IPS DF 6.9 (cell line): ENCODE measurements at places on chromosomes 2 and 18.

GRCh38 chr2:129712676-129712985 is 266.8 kb upstream of the RAB6C start:
- DNase-seq, result no peak

GRCh38 chr2:3312576-3313345 is 64.9 kb downstream of the EIPR1 start:
- DNase-seq, result no peak

GRCh38 chr18:13235421-13235831 is 16.9 kb downstream of the LDLRAD4 start:
- no peak for DNase-seq

- no peak for DNase-seq
Measured at GRCh38 chr2:159151198-159152127, 135.0 kb downstream of the WDSUB1 start.

DNA sequence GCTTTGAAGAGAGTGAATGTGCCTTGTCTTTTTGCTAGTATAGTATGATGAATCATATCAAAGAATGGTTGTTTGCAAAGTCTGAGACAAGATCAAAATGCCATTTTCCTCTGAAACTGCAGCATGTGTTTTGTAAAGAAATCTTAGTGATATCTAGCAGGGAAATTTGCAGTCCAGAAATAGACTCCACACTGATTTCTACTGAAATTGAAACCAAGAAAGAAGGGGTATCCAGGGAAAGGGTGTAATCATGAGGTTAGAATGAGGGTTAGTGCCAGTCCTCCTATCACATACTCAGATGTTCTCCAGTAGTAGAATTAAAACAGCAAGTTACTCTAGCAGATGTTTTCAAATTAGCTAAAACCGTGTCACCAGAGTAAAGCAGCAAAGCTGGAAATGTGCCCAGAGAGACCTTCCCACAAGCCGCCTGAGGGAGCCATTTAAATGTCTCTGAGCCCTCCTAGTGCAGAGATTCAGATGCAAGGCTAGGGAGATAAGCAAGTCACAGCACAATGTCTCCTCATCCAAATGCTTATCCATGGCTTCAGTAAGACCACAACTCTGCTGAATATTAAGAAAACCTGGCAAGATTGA is 4.9 kb downstream of the DLGAP1 start:
- no peak for DNase-seq

DNA sequence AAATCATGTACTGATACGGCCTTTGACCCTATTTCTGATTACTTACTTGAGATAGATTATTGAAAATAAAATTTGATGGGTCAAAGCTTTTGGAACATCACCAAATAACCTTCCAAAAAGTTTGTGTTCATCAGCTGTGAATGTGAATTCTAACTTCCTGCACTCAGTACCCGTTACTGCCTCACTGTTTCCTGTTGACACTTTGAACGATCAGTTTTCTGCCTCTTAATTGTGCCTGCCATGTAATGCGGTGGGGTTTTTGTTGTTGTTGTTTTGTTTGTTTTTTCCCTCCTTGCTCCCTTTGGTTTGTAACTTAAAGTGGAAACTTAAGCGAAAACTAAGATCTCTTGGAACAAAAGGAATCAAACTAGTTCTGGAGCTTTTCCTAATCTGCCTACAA is 18.9 kb downstream of the ATG16L1 start:
- no peak for DNase-seq

GRCh38 chr18:2497797-2498196 is 73.5 kb downstream of the METTL4 start:
- DNase-seq, result no peak

- no peak for DNase-seq
Measured at GRCh38 chr2:173571021-173571821, 216.5 kb downstream of the CDCA7 start.

DNA sequence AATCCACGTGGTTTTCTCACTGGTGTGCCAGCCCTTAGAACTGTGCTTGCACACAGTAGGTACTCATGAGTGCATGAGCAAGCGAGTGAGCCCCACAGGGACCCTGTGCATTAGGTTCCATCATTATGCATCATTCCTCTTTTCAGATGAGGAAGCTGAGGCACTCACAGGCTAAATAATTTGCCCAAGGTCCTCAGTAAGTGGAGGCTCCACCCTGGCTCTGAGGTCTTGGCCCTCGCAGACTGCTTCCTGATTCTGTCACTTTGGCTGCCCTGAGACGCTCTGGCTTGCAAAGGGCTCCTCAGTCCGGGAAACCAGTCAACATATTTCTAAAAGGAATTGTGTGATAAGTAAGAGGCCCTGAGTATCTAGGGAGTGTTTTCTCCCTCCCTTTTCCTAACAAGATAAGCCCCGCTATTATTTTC is 71.7 kb downstream of the IL1R2 start:
- DNase-seq, result no peak

DNA sequence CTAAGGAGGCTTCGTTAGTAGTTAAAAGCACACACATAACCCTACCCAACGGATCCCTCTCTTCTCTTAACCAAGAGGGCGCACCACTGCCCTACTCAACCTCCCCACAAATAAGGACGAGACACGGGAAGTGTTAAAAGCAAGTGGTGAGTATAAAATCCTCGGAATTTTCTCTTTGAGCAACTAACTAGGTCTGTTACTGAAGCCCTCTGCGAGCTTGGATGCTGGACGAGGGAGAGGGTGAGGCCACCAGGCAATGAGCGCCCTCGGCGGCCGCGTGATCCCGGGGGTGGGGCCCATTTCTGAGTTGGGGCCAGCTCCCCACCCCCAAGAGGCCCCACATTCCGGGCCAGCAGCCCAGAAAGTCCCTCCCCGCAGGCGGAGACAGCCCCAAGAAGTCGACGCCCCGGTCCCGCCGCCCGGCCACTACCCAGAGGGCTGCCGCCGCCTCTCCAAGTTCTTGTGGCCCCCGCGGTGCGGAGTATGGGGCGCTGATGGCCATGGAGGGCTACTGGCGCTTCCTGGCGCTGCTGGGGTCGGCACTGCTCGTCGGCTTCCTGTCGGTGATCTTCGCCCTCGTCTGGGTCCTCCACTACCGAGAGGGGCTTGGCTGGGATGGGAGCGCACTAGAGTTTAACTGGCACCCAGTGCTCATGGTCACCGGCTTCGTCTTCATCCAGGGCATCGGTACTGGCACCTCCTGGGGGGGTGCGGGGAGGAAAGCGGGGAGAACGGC is at the start of gene CYBRD1:
Gene CYBRD1, plus strand, starts transcription at position 423 of the 736 bp plus-strand sequence. Its CDS starts 72 bp downstream, at position 495.
- DNase-seq, result no peak

GRCh38 chr2:186485576-186485870 is 537 bp upstream of the ZC3H15 start:
- no peak for DNase-seq

DNA sequence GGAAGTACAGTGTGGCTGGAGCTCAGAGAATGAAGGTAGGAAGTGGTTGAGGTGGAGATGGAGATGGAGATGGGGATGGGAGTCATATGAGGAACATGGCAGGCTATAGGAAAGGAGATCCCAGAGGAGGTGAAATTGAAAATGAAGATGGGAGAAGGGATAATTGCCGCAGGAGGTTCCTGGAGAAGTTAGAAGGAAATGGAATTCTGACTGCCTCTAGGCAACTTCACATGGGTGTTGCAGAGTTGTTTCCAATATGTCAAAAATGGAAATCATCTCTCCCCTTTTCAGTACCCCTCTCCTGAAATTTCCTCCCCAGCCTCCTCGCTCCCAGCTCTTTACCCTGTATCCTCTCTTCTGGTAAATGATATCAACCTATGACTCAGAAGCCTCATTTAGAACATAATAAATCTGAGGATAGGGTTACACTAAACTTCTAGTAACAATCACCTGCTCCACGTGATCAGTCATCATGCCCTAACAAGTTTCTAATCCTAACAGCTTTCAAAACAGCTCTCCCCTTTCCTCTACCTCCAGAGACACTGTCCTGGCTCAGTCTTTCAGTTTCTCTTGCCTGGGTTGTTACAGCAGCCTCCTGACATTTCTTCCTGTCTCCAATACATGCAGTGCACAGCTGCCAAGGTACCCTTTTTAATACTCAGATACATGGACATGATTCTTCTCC is 201.9 kb upstream of the RBMS1 start:
- DNase-seq, result no peak

DNA sequence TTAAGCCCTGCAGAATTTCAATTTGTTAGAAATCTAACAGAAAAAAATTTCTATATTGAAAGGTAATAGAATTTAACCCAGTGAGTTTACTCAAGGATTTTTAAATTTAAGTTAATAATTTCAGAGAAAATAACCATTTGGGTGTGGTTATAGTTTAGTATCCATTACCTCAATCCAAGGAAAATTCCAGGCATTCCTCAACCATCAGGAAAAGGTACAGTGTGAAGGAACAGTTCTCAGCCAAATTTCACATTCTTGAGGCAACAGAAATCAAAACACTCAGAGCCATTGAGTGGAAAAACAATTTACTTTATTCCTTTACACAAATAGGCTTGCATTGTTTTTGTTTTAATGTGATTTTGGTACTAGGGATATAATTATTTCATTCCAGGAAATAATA is 45.6 kb downstream of the ONECUT2 start:
- no peak for DNase-seq

- DNase-seq, result no peak
Measured at GRCh38 chr18:9404565-9405060, 70.0 kb downstream of the TWSG1 start.

- DNase-seq, result no peak
Measured at GRCh38 chr18:22695674-22696073, 237.5 kb upstream of the RBBP8 start.

DNA sequence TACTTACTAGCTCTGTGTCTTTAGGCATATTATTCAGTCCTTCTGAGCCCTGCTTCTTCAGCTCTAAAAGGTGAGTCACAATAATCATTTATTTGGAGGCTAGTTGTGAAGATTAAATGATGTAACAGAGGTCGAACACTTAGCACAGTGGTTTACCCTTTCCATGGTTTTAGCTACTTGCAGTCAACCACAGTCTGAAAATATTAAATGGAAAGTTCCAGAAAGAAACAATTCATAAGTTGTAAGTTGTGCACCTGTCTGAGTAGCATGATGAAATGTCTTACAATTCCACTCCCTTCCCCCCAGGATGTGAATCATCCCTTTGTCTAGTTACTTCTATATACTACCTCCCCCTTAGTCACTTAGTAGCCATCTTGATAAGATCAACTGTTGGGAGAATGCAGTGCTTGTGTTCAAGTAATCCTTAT is 217.6 kb upstream of the THUMPD2 start:
- DNase-seq, result no peak

DNA sequence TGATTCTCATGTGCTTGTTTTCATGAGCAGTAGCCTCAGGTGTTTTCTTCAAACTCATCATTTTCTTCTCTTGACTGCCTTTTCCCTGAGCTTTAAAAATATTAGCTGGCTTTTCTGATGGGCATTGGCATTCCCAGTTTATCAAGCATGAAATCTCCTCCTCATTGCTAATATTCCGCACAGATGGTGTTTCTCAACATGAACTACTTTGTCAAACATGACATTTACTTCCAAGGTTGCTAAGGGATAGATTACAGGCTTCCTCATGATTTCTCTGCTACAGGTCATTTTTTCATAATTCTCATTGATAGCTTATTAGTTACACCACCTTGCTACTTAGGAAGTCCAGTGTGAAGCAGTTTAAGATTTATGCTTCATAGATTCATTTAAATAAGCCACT is 1116.9 kb upstream of the CNTNAP5 start:
- DNase-seq, result no peak

GRCh38 chr2:227411990-227412350 is 24.2 kb upstream of the SCYGR1 start:
- no peak for DNase-seq

DNA sequence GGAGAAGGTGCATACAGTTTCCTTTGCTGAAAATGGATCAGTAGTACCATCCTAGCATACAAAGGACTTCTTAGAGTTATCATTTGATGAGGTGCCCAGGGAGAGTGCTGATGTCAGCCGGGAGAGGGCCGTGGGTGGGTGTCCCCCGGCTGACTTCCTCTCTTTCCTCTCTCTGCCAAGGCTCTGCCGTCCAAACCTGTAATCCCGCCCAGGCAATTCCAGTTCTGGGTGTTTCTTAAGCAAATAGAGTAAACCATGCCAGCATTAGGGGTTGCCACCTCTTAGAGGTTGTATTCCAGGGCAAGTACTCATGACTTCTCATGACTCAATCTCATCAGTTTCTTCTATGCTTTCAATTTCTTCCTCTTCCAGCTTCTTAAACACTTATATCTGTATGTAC is 117.2 kb downstream of the GATA6 start:
- no peak for DNase-seq

DNA sequence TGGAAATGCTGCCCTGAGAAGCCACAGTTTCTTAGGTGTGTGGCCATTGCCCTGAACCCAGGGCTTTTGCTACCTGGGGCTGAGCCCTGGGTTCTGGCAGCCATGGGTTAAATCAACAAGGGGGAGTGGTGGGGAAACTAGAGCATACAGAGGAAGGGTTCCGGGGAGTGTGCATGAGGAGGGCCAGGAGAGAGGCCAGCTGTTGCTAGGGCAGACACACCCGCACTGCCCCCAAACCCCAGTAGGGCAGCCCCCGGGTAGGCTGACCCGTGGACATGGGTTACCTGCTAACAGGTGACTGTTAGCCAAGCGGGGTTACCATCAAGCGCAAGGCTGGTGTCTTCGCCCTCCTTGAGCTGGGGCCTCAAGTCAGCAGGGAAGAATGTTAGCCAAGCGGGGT is 14.8 kb upstream of the ARHGEF4 start:
- no peak for DNase-seq

GRCh38 chr18:79365701-79366100 is 30.0 kb upstream of the NFATC1 start:
- DNase-seq, result no peak

GRCh38 chr2:25362434-25363145 is 20.9 kb upstream of the DNMT3A start:
- no peak for DNase-seq

- DNase-seq, result no peak
Measured at GRCh38 chr2:102014041-102014345, 22.2 kb downstream of the IL1R2 start.

DNA sequence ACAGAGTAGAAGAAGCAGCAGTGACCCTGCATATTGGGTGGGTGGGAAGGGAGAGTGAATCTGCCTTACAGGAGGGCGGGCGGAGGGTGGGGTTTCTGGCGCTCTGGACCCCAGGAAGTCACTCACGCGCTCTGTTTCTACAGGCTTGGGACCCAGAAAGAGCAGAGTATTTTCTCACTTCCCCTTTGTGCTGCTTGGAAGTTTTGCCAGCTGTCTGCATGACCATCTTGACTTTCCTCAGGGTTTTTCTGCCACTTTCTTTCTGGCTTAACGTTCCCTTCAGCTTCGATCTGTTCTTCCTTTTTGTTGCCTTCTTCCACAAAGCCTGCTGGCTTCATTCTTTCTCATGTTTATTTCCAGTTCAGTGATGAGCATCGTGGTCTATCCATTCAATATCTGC is 383.1 kb downstream of the GALR1 start:
- DNase-seq, result no peak

- DNase-seq, result no peak
Measured at GRCh38 chr2:172599947-172600346, 44.1 kb downstream of the PDK1 start.

- no peak for DNase-seq
Measured at GRCh38 chr2:77839102-77839501, 316.9 kb upstream of the LRRTM4 start.

GRCh38 chr2:63003351-63003750 is 47.3 kb upstream of the OTX1 start:
- no peak for DNase-seq

DNA sequence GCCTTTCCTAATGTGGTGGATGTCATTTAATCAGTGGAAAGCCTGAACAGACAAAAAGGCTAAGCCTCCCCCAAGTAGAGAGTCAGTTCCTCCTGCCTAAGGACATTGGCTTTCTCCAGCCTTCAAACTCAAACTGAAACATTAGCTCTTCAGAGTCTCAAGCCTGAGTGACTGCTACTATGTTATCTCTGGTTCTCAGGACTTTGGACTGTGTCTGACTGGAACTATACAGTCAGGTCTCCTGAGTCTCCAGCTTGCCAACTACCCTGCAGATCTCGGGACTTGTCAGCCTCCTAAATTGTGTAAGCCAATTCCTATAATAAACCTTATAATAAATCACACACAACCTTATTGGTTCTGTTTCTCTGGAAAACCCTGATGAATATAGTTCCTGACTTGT is 12.6 kb downstream of the HYCC2 start:
- no peak for DNase-seq
